ENCODE measurements at places on chromosomes 6 and 20.

DNA sequence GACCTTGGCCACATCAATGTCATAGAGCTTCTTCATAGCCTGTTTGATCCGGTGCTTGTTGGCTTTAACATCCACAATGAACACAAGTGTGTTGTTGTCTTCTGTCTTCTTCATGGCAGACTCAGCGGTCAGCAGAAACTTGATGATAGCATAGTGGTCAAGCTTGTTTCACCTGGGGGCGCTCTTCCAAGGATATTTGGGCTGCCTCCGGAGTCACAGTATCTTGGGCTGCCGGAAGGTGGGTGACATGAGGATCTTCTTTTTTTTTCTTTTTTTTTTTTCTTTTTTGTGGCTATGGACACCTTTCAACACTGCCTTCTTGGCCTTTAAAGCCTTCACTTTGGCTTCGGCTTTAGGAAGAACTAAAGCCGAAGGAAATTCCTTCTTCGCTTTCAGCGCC, 244.6 kb downstream of the GJA1 start:
- DNase-seq = no peak

DNA sequence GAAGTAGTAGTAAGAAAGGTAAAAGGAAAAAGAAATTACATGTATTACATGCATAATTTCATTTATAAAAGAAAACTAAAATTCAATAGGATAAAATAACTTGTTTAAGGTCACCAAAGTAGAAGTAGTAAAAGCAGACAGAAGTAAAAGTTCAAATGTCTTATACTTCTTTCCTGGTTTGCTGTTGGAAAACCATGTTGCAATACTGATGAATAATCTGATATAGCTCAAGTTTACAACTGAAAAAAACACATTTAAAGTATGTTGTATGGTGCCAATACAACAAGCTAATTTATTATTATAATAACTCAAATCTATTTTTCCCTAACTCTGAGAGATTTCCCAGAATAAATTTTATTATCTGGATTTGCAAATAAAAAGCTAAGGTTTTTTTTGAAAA, 78.3 kb downstream of the PHIP start:
- DNase-seq = peak; percentile 1

- peak; percentile 42 for DNase-seq
Observed at GRCh38 chr20:58407201-58407873, 18.3 kb downstream of the VAPB start.

DNA sequence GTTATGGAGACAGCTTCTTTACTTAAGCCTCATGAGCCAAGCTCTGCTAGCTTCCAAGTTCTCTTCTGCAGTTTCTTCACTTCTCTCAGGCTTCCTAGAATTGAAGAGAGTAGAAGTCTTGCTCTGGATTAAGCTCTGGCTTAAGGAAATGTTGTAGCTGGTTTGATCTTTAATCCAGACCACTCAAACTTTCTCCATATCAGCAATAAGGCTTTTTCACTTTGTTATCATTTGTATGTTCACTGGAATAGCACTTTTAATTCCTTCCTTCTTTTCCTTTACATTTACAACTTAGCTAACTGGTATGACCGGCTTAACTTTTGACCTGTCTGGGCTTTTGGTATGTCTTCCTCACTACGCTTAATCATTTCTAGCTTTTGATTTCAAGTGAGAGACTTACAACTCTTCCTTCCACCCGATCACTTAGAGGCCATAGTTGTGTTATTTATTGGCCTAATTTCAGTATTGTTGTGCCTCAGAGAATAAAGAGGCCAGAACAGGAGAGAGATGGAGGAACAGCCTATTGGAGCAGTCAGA, 236.6 kb upstream of the BMP2 start:
- DNase-seq = no peak

- peak; percentile 66 for DNase-seq
Observed at GRCh38 chr6:14224359-14225103, 107.0 kb downstream of the CD83 start.
